ENCODE measurements at places on chromosomes 13 and 19. TPM values are rescaled to one million over a fixed set of nuclear protein-coding genes. Genes with fewer than 3 reads are reported as not detected.

Gene RRAS
- total RNA-seq, result 67.4 TPM

Gene KLK14
- total RNA-seq, result not detected

GRCh38 chr13:39311619-39312018 is 273.4 kb downstream of the NHLRC3 start:
- DNase-seq, result no peak

DNA sequence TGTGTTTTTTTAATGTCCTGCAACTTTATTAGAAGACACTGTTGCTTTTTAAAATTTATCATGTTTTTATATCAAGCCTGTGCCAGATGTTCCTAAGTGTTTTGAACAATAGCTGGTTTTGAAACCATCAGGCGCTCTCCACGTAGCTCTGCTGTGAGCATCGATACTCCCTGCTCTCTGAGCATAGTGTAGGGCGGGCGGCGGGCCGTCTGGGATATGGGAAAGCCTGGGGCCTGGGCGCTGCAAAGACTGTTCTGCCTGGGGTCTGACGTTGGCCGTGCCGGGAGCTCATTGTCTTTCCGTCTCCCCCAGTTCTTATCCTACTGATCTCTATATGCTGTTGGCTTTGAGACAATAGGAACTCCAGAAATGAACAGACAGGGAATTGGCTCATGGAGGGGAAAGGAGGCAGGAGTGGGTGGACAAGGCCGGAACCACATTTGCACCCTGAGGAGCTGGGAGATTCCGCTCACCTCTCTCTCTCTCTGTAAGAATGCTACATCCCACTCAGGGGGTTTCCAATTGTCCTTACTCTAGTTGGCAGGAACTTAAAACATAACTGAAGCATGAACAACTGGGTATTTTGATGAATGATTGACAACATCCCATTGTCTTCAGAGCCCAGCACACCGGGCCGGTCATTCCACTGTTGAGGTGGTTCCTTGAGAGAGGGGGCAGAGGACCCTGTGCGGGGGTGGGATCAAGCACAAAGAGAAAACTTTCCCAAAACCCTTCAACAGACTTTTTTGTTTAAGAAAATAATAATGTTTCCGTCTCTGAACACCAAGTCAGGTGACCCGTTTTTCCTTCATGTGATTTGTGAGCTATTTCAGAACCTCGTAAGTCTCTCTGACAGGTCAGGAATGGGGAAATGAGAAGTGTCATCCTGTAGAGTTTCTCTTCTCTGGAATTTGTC is 64.7 kb downstream of the COL4A2 start:
- no peak for DNase-seq

- no peak for DNase-seq
Measured at GRCh38 chr19:37654629-37655300, 500 bp downstream of the ZFP30 start.

Gene SGCG
- total RNA-seq, result 0.70 TPM

All from osteocyte (in vitro differentiated cells).